Immature natural killer cell (primary cell): ENCODE measurements at places on chromosomes 1 and 21. TPM values are rescaled to one million over a fixed set of nuclear protein-coding genes. Genes with fewer than 3 reads are reported as not detected.

- DNase-seq = no peak
These were observed 72.9 kb downstream of the ZNF281 start for GRCh38 chr1:200336901-200337391.

DNA sequence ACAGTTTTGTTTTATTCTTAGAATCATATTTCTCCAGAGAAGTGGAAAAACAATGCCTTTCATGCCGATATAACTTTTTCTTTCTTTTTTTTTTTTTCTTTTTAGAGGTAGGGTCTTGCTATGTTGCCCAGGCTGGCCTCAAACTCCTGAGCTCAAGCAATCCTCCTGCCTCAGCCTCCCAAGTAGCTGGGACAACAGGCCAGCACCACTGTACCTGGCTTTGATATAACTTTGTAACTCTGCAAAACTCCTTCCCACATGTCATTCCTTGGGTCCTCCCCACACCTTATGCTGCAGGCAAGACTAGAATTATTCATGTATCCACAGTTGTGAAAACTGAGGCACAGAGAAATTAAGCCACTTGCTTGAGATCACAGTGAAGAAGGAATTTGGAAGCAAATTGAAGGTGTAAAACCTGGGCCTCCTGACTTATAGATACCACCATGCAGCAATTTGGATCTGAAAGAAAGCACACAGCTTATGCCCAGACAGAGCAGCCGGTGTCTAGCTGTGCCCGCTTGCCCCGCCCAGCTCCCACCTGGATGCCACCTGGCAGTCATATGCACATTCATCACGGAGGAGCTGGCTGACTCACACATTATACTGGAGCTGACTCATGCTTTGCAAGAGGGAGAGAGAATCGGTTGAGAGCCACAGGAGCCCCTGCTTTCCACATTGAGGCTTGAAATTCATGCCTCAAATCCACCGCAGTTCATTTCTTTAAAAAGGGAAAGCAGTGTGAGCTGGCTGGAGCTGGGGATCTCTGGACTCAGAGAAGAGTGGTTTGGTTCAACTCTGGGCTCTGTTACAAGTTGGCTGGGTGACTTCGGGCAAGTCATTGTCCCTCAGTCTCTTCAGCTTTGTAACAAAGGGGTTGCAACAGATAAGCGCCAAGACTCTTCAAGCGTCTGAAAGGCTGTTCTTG is 8.3 kb upstream of the SLC2A1 start:
- no peak for DNase-seq

- no peak for DNase-seq
These were observed 433.3 kb downstream of the RPS6KC1 start for GRCh38 chr1:213484333-213484732.

- DNase-seq = no peak
These were observed 83.8 kb downstream of the EVI5 start for GRCh38 chr1:92701147-92701546.

DNA sequence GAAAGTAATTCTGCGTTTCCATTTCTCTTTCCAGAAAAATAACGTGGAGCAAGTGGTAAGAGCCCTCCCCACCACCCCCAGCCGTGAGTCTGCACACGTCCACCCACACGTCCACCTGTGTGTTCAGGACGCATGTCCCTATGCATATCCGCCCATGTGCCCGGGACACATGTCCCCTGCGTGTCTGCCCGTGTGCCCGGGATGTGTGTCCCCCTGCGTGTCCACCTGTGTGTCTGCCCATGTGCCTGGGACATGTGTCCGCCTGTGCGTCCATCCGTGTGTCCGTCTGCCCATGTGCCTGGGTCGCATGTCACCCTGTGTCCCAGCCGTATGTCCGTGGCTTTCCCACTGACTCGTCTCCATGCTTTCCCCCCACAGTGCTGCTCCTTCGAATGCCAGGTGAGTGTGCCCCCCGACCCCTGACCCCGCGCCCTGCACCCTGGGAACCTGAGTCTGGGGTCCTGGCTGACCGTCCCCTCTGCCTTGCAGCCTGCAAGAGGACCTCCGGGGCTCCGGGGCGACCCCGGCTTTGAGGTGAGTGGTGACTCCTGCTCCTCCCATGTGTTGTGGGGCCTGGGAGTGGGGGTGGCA is 5.6 kb downstream of the COL6A1 start:
- DNase-seq = no peak

DNA sequence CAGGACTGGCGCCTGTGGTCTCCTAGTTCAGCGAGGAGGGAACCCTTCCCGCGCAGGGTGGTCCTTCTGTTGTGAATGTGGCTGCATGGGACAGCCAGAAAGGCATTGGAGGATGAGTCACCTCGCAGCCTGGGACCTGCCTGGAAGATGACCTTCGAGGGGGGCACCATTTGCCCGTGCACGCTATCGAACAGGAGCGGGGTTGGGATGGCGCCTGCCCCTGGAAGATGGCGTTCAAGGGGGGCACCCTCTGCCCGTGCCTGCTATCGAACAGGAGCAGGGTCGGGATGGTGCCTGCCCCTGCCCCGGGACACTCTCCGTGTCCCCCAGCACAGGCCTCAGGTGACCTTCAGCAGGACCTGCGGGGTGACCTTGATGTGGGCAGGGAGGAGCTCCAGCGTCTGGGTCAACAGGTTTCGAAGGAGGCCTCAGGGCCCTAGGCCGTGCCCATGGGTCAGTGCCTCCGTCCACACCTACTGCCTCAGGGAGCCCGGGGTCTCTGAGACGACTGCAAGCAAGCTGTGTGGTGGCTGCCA is 1.7 kb upstream of the ACTRT2 start:
- no peak for DNase-seq

GRCh38 chr21:43735236-43736091 is 16.5 kb downstream of the PDXK start:
- no peak for DNase-seq

DNA sequence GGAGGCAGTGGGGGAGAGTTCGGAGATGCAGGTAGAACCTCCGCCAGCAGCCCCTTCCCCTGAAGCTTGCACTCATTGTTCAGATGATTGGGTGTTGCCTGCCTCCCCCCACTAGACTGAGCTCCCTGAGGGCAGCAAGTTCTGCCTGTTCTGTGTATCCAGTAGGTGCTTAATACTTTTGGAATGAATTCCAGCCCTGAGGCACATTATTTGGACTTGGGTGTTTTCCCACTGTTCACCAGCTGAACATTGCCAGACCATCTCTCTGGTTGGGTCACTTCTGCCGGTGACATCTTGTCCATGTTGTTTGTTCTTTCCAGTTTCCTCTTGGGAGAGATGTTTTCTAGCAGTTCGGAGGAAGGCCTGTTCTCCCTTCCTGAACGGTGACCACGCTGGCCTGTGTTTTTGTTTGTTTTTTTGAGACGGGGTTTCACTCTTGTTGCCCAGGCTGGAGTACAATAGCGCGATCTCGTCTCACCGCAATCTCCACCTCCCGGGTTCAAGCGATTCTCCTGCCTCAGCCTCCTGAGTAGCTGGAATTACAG is 48.7 kb downstream of the SPSB1 start:
- DNase-seq = no peak

GRCh38 chr1:205932776-205933175 is 10.5 kb downstream of the SLC26A9 start:
- DNase-seq = no peak

GNAT2 gene
- polyA plus RNA-seq = not detected

LRRC3 gene
- not detected for polyA plus RNA-seq

SMIM11 gene
- 11.1 TPM for polyA plus RNA-seq

IFNLR1 gene
- not detected for polyA plus RNA-seq

CCDC185 gene
- not detected for polyA plus RNA-seq

S1PR1 gene
- polyA plus RNA-seq = 99.8 TPM

CD53 gene
- 997 TPM for polyA plus RNA-seq

GJA5 gene
- polyA plus RNA-seq = not detected

ITLN2 gene
- polyA plus RNA-seq = not detected
